Thoracic aorta (tissue), 2 donors: ENCODE measurements at places on chromosomes 6 and 20.

DNA sequence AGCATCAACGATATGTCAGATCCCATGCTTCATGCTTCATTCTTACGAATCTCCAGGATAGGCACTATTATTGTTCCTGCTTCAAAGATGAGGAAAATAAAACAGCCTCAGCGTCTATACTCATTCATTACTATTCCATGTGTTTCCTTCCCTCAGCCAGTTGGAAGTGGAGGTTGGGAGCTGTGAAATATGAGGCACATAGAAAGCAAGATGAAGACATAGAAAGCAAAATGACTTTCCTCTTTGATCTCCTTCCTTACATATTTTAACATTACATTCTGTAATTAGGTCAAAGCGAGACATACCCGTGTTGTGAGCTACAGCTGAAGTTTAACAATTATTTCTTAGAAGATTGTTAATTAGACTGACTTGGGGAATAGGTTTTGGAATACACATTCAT lies 125.4 kb downstream of the FYN start:
- DNase-seq = no peak

- no peak for DNase-seq
Measured at GRCh38 chr6:109183109-109183650, 87.9 kb downstream of the CEP57L1 start.

DNA sequence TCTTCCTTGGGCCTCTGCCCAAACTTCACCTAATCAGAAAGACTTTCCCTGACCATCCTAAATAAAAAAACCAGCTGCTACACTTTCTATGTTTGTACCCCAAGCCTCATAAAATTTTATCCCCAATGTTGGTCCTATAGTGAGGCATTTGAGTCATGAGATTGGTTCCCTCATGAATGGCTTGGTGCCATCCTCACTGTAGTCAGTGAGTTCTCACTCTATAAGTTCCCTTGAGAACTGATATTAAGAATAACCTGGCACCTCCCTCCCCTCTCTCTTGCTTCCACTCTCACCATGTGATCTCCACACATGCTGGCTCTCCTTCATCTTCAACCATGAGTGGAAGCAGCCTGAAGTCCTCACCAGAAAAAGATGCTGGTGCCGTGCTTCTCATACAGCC lies 316.9 kb upstream of the PRDM1 start:
- DNase-seq = no peak

- DNase-seq = no peak
Measured at GRCh38 chr20:5136096-5136495, 9.3 kb downstream of the CDS2 start.

- no peak for DNase-seq
Measured at GRCh38 chr6:95091823-95092436, 485.4 kb upstream of the MANEA start.

- DNase-seq = no peak
Measured at GRCh38 chr6:25147223-25147622, 132.0 kb upstream of the CARMIL1 start.

DNA sequence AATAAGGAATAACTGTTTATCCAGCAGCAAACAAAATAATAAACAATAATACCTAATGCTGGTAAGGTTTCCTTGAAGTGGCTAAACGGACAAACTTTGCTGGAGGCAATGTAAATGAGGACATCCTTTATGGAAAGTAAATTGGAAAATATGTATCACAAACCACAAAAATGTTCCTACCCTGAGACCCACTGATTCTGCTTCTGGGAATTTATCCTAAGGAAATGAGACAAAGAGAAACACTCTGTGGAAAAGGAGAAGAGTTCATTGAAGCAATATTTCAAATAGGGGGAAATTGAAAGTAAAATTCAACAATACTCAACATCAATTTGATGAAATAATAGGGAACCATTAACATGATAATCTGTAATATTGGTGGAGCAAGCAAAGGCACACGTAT lies 37.9 kb downstream of the MAFB start:
- DNase-seq = no peak

DNA sequence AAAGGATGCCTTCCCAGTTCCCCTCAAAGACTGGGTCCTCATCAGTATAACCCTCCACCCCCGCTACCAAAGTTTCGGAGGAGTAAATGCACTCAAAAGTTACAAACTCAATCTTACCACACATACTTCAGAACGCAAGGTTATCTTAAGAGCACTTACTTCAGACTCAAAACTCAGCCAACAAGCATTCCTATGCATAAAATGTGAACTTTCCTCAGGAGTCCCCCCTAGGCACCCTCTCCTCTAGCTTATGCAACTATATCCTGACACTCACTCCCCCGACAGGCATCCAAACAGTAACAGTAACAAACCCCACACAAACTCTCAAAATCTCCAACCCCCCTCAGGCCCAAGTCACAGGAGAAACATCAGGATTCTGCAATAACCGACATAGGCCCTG lies 11.1 kb upstream of the ADTRP start:
- DNase-seq = no peak

DNA sequence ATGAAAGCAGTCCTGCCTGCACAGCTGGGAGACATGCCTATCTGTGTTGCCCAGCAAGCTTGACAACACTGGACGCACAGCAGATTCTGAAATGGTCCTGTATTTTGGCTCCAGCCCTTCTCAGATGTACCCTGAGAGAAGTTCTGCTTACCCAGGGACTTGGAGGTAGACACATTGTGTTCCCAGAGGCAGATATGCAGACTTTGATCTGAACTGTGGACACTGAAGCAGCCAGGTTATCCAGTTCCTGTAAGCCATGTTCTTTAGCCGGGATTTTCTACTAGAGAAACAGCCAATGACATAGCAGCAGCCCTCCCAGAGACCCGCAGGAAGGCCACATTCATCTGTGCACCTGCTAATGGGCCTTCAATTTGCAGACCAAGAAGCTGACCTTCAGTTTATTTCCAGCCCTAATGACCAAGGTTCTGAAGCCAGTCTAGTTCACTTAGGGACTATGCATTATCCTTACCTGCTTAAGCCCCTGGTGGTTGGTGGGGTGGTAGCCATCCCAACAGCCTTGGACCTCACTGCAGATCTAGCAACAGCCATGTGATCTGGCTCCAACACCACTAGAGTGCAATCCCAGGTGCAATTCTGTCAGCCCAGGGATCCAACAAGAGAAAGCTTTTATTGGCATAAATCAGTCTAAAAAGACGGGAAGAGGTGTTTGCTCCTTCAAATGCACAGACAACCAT lies 134.2 kb downstream of the MEI4 start:
- no peak for DNase-seq

DNA sequence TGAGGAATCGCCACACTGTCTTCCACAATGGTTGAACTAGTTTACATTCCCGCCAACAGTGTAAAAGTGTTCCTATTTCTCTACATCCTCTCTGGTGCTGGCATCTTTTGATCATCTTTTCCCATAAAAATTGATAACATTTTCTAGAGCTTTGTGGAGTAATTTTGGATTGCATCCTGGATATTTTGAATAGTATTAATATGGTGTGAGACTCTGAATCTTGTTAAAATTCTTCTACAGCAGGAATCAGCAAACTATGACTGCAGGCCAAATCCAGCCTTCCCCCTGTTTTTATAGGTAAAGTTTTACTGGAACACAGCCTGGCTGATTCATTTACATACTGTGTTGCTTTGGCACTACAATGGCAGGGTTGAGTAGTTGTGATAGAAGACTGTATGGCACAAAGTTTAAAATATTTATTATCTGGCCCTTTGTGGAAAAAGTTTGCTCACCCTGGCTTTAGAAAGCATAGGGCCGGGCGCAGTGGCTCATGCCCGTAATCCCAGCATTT lies 15.0 kb upstream of the RNF8 start:
- no peak for DNase-seq
